ENCODE measurements at places on chromosomes 1 and 21. TPM values are rescaled to one million over a fixed set of nuclear protein-coding genes. Genes with fewer than 3 reads are reported as not detected.

- peak; percentile 90 for DNase-seq
- H3K4me3 ChIP-seq, result peak overlapping the region; percentile 34
- H3K36me3 ChIP-seq, result no peaks in the 10 kb centered on the region
- H3K27me3 ChIP-seq, result peaks cover 3% of the 10 kb centered on the region
- peak overlapping the region; percentile 69 for H3K27ac ChIP-seq
- H3K4me1 ChIP-seq, result peaks cover 13% of the 10 kb centered on the region
Measured at GRCh38 chr21:45555557-45556301, 13.5 kb upstream of the SLC19A1 start.

DNA sequence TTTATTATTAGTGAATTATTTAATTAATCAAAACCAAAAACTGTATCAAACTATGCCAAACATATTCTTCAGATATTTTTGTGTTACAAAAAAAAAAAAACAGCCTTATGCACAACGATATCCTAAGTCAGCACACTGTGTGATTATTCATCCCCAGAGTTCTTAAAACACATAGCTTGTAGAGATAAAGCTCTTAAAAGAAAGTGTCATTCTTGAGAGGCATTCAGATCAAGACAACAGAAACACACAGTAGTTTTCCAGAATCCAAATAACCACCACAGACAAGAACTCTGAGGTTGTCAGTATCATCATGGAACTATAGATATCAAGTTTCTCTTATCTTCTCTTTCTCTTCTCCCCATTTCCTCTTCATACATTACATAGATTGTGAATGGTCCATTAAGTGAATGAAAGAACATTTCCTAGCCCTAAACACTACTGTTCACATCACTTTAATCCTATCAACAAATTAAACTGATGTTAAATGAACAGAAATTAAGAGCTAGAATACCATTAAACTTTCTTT lies 13.5 kb downstream of the ZZZ3 start:
- no peaks in the 10 kb centered on the region for H3K36me3 ChIP-seq
- no peak overlapping the region for H3K27ac ChIP-seq
- DNase-seq, result no peak
- H3K4me1 ChIP-seq, result no peaks in the 10 kb centered on the region
- no peak overlapping the region for H3K4me3 ChIP-seq

Gene C4BPA
- 0.09 TPM for total RNA-seq

Gene NBPF6
- total RNA-seq, result not detected

DNA sequence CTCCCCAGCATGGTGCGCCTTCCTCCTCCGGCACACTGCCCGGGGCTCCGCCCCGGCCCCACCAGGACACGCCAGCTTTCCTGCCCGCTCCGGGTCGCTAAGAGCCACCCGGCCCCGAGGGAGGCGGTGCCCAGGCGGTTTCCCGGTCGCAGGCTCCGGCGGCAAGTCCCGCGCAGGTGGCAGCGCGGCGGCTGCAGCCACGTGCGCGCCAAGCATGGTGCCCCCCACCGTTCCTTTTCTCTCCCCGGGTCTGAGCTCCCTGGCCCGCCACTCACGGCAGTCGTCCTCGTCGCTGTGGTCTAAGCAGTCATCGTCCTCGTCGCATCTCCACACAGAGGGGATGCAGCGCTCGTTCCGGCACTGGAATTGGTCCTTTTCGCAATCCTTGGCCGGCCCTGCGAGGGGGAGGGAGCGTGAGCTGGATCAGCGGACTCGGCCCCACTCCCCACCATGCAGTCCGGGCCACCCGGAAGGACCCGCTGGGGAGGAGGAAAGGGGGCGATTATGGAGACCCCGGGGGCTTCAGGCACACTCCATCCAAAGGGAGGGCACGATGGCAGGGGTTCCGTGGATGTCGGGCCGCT lies 1.2 kb downstream of the LRP8 start:
- H3K36me3 ChIP-seq, result no peaks in the 10 kb centered on the region
- H3K27ac ChIP-seq, result no peak overlapping the region
- H3K27me3 ChIP-seq, result peaks cover 21% of the 10 kb centered on the region
- H3K4me1 ChIP-seq, result peaks cover 25% of the 10 kb centered on the region
- DNase-seq, result no peak

All from muscle of leg (tissue), 16 donors.